ENCODE measurements at places on chromosomes 13 and 19.

DNA sequence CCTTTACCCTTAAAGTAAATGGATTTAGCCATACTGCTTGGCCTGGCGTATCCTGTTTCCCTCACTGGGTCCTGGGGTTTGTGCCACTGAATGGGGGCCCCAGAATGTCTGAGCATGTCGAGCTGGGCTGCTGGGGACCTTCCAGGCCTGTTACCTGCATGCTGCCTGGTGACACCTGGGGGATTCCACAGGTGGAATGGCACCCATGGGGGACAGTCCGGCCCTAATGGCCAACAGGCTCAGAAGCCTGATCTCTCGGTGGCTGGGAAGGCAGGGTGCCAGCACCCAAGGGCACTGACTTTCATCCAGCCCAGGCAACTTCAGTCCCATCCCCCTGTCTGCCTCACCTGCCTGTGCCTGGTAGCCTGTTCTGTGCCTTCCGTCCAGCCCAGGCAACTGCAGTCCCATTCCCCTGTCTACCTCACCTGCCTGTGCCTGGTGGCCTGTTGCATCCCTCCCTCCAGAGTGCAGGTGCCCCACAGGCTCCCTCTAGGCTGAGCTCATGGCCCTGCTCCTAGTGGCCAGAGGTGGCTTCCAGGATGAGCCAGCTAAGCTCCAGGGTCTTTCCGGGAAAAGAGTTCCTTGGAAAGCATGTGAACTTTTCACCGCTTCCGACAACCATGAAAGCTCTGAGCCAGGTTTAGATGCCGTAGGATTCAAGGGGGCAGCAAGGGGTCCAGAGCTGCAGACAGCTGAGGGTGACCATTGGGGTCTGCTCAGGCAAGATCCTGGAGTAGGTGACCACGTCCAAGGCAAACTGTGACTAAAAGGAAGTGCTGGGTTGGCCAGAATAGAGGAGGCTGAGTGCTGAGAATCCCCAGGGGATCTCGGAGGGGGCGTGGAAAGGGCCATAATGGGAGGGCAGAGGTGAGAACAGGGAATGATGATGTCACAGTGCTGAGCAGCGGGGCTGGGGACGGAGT, 30.3 kb upstream of the ZNF492 start:
- no peak for DNase-seq

DNA sequence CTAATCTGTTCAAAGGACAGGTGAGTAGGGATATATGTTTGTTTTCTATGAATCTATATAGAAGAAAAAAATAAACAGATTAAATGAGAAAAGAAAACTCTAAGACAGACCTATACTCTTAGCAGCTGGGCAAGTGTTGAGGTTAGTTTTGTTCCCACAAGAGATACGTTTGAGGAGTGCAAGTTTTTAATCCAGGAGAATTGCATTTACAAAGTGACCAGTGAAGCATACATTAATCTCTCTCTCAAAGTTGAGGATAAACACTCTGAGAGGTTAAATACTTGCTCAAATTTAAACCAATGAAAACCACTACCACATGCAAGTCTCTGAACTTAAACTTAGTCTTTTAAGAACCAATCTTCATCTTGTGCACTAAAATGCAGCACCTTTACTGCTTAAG, 930.5 kb upstream of the MIR17HG start:
- DNase-seq: no peak

- DNase-seq: no peak
These were observed 2.7 kb downstream of the TNPO2 start for GRCh38 chr19:12720851-12721655.

DNA sequence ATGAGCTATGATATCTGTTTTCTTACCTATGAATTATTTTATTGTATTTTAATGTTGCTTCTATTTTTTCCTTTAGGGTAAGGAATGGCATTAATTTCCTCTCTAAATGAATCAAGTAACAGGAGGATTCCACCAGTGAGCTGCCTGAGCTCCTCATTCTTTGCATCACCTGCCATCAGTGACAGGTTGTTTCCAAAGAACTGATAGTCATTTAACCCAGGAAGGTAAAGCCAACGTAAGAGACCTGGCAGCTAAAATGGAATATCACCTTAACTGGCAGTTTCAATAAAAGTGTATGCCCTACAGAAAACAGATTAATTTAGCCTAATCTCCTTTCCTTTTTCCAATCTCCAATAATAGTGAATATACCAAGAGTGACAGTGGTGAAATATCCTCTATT, 812.0 kb downstream of the SLITRK5 start:
- no peak for DNase-seq

- DNase-seq: no peak
These were observed 40.2 kb downstream of the STK24 start for GRCh38 chr13:98536729-98537128.

GRCh38 chr13:36981156-36981743, 17.9 kb downstream of the ALG5 start:
- DNase-seq: peak; percentile 8

- no peak for DNase-seq
These were observed 800.7 kb upstream of the SLITRK5 start for GRCh38 chr13:86870444-86870843.

DNA sequence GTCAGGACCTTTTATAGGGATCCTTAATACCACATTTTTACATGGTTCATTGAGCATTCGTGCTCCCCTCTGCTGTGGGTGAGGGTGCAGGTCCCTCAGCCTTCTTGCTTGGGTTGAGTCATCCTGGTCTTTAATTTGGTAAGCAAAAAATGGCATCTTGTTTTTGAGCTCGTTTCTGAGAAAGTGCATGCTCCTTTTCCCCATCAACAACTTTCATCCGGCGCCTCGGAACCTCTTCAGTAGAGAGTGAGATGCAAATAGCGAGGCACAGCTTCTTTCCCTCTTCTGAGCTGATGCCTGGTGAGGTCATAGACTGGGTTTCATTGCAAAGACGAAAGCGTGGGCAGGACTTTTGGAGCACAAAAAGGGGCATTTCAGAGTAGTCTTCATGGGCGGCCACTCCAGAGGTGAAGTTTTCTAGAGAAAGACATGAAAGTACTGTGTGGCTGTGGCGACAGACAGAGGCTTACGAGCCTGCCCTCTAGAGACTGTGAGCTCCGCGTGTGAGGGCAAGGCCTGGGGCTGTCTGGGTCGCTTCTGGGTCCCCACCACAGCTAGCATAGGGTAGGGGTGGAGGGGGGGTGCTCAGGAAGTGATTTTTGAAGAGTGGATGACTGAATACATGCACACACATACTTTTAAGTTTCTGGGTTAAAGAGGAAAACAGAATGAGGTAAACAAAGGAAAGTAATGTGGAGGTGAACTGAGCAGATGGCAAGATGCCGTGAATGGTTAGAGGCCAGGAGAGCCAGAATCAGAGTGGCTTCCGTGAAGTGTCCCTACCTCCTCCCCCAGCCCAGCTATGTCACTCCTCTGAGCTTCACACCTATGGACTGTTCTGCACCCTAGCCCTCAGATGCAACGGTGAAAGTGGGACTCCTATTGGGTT, 44.3 kb downstream of the BBC3 start:
- DNase-seq: peak; percentile 96

DNA sequence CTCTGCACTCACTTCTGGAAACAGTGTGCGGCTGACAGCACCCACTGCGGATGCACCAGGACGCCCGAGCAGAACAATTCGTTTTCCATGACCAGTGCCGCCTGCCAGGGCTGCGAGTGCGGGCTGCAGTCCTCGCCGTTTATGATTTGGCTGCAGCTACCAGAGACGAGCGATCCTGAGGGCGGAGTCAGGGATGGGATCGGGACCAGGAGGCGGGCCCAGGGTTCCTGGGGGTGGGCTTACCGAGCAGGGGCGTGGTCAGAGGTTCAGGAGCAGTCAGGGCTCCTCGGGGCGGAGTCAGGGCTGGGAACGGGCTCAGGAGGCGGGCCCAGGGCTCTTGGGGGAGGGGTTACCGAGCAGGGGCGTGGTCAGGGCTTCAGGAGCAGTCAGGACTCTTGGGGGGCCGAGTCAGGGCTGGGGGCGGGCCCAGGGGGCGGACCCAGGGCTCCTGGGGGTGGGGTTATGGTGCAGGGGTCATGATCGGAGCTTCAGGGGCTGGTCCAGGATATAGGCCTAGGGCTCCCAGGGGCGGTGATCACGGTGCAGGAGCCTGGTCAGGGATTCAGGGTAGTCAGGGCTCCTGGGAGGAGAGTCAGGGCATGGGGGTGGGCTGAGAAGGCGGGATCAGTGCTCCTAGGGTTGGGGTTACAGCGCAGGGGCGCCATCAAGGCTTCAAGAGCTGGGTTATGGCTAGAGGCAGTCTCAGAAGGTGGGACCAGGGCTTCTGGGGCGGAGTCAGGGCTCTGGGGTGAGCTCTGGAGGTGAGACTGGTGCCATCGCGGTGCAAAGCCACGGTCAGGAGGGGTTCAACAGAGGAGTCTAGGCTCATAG, 1.7 kb downstream of the KLK4 start:
- DNase-seq: no peak

- DNase-seq: no peak
These were observed 20.9 kb downstream of the POU2F2 start for GRCh38 chr19:42111384-42111783.

GRCh38 chr19:49212016-49212701, 54.6 kb downstream of the TRPM4 start:
- DNase-seq: no peak

DNA sequence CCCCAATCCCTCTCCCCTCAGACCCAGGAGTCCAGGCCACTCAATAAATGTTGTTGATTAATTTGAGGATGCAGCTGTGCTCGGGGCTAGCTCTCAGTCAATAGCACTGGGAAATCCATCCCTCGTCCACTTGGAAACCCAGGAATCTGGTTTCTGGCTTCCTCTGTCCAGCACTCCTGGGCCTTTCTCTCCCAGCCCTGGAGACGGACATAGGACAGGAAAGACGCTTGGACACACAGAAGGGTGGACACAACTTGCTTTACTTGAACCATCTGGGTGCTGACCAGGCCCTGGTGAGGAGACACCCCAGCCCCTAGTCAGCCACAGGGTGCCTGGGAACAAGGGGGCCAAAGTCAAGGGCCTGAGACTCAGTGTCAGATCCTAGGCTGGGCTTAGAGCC, 891 bp upstream of the TNNI3 start:
- DNase-seq: no peak

- no peak for DNase-seq
These were observed 665 bp downstream of the ZNF347 start for GRCh38 chr19:53158119-53158656.

GRCh38 chr19:35673121-35673804, 6.9 kb downstream of the UPK1A start:
- peak; percentile 48 for DNase-seq

DNA sequence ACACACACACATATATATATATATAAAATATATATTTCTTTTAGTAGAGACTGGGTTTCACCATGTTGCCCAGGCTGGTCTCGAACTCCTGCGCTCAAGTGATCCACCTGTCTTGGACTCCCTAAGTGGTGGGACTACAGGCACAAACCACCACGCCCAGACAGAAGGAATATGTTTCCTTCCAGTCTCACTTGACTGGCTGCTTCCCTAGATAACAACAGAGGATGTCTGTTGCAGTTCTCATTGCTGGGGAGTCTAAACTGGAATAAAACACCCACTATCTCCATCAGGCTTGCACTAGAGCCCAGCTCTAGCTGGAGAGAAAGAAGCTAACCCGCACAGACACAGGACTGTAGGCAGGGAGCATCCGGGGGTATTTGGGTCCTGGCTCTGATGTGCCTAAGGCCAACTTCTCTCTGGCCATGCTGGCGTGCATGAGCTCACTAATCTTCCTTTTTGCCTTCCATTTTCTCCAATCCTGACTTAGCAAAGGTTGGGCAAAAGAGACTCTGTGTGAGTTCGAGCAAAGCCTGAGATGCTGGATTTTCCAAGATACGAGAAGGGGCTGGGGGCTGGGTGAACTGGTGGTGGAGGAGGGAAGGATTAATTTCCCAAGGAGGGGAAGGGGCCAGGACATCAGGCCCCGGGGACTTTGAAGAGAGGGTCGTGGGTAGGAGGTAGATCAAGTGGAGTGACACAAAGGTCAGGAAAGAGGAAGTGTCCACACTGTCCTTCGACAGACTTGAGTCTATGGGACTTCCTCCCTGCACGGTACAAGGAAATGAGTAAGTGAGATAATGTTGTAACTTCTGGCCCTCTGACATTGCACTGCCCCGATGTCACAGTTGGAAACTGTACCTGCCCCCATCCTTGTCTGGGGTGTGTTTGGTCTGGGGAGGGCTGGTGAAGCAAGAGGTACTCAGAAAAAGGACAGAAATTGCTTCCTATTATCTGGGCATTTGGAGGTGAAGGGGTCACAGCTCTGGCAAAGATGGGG, 22.5 kb upstream of the ALOX5AP start:
- DNase-seq: peak; percentile 10

DNA sequence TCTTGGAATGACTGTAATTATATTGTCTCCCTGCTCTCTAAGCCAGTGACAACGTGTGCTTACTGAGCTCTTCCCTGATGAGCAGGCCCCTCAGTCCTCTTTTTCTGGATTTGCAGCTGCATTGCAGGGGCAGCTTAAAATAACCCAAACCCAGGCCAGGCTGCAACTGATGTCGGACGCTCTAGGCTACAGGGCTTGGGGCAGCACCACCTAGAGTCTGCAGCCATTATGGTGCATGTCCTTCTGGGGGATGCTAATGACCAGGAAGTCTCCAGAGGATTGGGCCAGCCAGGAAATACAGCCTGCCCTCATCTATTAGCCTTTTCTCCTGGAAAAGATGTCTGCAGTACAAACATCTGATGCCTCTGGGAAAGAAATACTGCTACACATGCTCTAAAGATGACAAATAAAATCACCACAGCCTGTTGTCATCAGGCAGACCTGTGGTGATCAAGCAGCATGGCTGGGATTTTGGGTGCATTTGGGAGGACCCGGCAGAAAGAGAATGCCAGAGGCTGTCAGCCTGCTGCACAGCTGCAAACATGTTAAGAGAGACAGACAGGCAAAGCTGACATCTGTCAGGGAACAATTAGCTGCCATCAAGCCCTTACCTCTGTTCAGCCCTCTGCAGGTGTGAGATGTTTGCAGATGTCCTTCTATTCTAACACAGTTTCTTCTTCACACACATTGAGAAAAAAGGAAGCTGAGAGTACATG, 51.8 kb downstream of the CCDC70 start:
- no peak for DNase-seq

DNA sequence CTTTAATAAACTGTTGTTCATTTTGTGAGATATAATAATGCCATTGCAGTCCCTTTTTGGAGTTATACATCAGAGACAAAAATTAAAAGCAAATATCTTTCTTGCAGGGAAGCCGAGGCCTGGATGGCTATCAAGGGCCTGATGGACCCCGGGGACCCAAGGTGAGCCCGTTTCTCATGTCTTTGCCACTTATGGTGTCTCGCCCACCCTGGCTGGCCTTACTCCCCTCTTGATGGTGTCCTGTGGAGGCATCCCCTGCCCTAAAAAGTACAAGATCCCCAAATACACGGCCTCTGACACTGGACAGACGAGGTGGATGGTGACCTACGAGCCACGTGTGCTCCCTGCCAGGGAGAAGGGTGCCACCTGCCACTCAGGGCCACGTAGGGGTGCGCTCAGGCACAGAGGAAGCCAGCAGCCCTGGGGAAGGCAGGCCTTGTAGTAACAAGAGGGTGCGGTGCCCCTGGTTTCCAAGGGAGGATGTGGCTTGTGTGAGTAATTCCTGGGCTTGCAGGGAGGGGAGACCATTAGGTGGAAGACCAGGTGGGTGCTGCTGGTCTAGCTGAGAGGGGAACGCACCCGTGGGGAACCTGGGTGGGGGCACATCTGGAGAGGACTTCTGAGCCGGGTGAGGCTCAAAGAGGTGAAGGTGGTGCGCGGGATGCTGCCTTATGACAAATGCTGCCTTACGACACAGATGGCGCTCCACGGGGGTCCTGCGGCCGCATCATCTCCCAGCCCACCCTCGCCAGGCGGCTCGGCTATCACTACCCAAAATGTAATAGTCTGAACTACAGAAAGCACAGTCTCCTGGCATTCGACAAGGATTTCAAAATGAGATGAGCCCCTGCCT, 115.6 kb downstream of the RAB20 start:
- no peak for DNase-seq

Measured in CD4-positive, alpha-beta T cell treated with Interleukin-4 for 4 hours (primary cell).